ENCODE measurements at places on chromosomes 4 and X.

GRCh38 chr4:179719766-179720450 is 2277.7 kb upstream of the AGA start:
- DNase-seq: no peak
- no peaks in the 10 kb centered on the region for H3K27me3 ChIP-seq
- H3K4me3 ChIP-seq: no peak overlapping the region
- H3K4me1 ChIP-seq: no peaks in the 10 kb centered on the region
- H3K27ac ChIP-seq: no peak overlapping the region
- no peaks in the 10 kb centered on the region for H3K36me3 ChIP-seq

DNA sequence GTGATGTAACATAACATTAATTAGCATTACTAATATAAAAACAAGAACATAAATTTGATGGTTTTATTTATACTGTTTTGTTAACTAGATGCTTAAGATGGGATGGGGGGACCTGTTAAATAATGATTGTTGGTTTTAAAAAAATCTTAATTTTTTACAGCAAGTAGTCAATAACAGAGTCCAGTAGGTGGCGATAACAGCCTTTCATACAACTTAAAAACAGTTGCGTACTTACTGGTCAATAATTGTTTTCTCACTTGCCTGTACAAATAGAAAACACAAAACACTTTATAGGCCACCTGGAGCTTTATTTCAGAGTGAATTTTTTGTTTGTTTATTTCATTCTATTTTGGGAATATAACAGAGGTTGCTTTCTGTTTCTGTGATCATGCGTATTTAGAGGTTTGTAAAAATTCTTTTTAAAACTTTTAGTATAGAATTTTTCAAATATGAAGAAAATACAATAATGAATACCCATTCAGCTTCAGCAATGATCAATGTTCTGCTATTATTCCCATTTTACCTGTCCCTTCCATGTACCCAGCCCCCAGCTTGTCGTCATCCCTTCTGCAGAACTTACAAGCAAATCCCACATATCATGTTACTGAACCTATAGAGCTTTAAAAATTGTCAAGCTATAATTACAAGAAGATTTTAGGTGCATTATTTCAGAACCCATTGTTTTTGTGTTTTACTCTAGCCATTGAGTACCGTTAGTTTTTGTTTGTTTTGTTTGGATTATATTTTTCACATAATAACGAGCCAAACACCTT is 97.1 kb downstream of the MRPL1 start:
- H3K27ac ChIP-seq: no peak overlapping the region
- H3K4me1 ChIP-seq: peaks cover 4% of the 10 kb centered on the region
- peak; percentile 70 for DNase-seq
- H3K27me3 ChIP-seq: no peaks in the 10 kb centered on the region
- no peaks in the 10 kb centered on the region for H3K36me3 ChIP-seq

DNA sequence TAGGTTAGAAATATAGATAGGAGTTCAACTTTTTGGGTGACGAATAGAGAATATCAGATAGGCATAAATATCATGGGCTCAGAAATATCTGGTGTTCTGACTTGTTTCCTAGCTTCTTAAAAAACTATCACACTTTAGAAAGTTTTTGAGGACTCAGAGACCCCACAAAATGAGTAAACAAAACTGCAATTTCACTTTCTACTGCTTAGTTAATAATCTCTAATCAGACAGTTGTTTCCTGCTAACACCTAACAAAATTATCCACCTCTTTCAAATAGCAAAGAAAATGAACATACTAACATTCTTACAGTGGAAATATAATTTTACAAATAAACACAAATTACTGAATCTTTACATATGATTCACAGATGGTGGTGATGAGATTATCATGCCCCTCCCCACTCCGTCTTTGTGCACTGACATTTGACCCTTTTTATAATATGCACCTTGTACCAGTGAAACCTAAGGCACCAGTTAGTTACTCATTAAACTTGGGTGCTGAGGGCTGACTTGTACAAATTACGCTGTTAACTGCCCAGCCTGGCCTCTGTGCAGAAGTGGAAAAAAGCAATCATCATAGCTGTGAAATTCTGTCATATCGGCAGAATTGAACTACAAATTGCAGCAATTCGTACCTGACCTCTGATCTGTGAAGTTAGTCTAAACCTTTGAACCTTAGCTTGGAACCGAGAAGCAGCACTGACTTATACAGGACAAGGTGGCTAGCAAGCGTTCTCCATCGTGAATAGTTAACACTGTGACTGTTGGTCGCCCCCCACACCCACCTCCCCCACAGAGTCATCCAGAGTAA is 138.7 kb downstream of the CHRNA9 start:
- peak overlapping the region; percentile 74 for H3K27ac ChIP-seq
- no peaks in the 10 kb centered on the region for H3K36me3 ChIP-seq
- H3K4me1 ChIP-seq: peaks cover 24% of the 10 kb centered on the region
- DNase-seq: peak; percentile 81

DNA sequence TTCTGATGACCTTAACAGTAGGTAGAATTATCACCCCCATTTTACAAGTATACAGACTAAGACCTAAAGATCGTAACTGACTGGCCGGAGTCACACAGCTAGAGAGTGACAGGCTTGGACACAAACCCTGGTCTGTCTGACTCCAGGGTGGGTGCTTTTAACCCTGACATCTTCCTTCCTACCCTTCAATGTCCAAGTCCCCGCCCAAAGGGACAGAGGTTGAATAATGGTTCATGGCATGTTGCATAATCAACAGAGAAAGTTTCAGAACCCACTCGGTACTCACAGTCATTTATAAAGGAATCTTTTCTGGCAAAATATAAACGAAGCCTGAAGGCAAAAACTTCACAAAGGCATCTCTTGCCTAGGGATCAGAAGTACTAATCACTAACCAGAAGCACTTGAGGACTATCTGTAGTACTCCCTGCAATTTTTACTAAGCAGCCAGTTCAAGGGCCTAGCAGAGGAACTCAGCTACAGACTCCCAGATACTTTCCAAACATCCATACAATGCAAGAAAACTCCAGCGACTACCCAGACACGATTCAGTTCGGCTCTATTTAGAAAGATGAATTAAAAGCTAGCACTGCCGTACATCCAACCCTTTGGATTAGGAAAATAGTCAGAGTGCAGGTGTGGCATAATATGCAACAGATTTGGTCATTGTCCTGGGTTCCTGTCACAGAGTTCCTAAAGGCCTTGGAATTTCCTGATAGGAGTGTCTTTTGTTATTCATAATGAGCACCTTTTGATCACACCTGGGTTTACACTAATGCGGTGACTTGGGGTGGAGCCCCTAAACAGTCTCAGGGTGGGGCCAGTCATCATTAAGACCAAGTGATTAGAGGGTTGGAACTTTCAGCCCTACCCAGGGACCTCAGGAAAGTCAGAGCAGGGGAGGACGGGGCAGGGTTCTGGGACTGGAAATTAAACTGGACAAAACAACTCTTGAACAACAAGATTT is 44.0 kb downstream of the RELL1 start:
- H3K4me1 ChIP-seq: peaks cover 2% of the 10 kb centered on the region
- H3K27ac ChIP-seq: no peak overlapping the region
- no peaks in the 10 kb centered on the region for H3K36me3 ChIP-seq
- no peak overlapping the region for H3K4me3 ChIP-seq
- no peaks in the 10 kb centered on the region for H3K27me3 ChIP-seq
- DNase-seq: no peak

- no peak overlapping the region for H3K27ac ChIP-seq
- no peaks in the 10 kb centered on the region for H3K36me3 ChIP-seq
- no peak overlapping the region for H3K4me3 ChIP-seq
- DNase-seq: no peak
- no peaks in the 10 kb centered on the region for H3K27me3 ChIP-seq
- H3K4me1 ChIP-seq: no peaks in the 10 kb centered on the region
These were observed 15.3 kb upstream of the PUDP start for GRCh38 chrX:7163146-7163677.

DNA sequence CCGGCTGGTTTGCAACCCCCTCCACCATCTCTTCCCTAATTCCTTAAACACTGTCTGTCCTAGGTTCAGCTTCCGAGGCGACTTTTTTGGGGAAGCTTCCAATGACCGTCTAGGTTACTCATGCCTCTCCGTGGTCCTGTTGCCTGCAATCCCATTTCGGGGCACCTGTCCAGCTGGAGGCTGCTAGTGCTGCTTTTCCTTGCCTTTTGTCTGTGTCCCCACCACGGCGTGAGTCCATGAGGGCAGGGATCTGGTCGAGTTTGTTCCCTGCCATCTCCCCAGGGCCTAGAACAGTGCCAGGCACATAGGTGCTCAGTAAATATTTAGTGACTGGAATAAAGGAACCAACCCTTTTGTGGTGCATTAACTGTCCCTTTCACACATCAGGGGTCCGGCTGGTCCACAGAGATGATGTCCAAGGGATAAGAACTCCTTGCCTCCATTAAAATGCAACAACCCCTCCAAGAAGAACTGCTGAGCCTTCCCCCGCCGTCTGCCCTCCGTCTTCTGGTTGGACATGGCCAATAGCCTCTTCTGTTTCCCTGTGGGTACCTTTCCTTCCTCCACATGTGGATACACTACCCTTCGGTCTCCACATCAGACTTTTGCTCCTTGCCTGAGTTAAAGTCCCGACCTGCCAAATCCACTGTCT is 5.7 kb upstream of the SORCS2 start:
- H3K4me3 ChIP-seq: no peak overlapping the region
- no peak for DNase-seq
- H3K27me3 ChIP-seq: peaks cover 32% of the 10 kb centered on the region
- no peaks in the 10 kb centered on the region for H3K36me3 ChIP-seq
- no peaks in the 10 kb centered on the region for H3K4me1 ChIP-seq
- no peak overlapping the region for H3K27ac ChIP-seq

- no peaks in the 10 kb centered on the region for H3K4me1 ChIP-seq
- H3K27ac ChIP-seq: no peak overlapping the region
- H3K4me3 ChIP-seq: no peak overlapping the region
- DNase-seq: no peak
- H3K27me3 ChIP-seq: no peaks in the 10 kb centered on the region
These were observed 43.6 kb upstream of the RAB33B start for GRCh38 chr4:139410312-139410711.

DNA sequence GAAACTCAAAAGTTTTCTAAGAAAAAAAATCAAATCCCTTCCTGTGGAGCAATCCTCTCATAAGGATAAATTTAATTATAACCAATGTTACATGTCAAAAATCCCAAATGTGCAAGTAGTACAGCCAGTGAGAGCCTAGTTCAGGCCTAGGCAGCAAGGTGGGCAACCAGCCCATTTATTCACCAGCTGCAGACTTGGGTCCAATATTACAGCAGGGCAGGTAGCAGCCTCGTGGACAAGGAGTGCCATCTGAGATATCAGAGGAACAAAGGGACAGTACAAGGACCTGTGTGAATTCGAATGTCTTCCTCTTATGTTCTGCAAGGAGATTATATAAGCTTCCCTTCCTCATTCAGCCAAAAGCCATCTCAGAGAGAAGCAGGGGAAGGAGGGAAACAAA is 6.6 kb downstream of the HELQ start:
- H3K36me3 ChIP-seq: no peaks in the 10 kb centered on the region
- no peaks in the 10 kb centered on the region for H3K27me3 ChIP-seq
- no peak overlapping the region for H3K27ac ChIP-seq
- no peak overlapping the region for H3K4me3 ChIP-seq

Data from hepatocyte (in vitro differentiated cells).